ENCODE measurements at places on chromosomes 2 and 18.

GRCh38 chr2:23321751-23322150 is 63.2 kb upstream of the KLHL29 start:
- no peak for DNase-seq

GRCh38 chr18:37711766-37712505 is 146.3 kb upstream of the CELF4 start:
- DNase-seq, result no peak

DNA sequence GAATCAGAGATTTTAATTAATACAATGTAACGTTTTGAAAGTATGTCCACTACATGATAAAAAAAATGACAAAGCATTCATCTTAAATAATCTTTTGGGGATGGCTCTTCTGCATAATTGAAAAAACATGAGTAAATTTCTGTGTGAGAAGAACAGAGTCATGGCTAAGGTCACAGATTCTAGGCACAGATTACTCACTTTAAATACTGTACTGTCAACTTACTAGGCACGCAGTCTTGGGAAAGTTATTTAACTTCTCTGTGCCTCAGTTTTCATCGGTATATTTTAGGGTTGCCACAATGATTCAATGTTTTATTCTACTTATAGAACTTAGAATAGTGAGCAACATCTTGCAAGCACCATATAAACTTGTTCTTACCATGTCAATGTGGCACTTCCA is 49.2 kb downstream of the TMEFF2 start:
- DNase-seq, result no peak

- DNase-seq, result no peak
These were observed 582 bp downstream of the RIOK3 start for GRCh38 chr18:23453680-23454058.

GRCh38 chr2:228699400-228699799 is 517.9 kb upstream of the SPHKAP start:
- no peak for DNase-seq

DNA sequence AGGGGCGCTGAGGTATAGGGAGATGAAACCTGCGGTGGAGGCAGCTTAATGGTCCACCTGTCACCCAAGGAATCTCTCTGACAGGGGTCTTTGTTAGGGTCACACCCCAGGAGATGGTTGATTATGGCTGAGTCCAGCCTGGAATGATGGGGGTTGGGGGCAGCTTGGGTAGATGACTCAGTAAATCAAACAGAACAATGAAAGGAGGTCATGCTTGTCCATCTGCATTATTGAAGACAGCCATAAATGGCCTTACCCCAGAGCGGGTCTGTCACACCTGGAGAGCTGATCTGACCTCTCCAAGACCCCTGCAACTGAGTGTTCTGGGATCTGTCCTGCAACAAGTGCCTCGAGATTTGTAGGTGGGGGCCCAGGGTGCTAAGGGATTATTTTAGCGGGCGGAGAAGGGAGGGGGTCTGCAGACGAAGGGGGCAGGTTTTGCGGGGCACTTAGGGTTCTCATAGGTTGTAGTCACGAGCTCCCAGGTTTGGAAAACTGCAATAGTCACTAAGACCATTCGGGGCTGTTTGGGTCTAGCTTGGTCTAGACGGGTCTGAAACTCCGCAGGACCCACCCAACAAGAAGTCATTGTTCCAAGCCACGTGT is 771 bp upstream of the IGFBP2 start:
- DNase-seq, result no peak

DNA sequence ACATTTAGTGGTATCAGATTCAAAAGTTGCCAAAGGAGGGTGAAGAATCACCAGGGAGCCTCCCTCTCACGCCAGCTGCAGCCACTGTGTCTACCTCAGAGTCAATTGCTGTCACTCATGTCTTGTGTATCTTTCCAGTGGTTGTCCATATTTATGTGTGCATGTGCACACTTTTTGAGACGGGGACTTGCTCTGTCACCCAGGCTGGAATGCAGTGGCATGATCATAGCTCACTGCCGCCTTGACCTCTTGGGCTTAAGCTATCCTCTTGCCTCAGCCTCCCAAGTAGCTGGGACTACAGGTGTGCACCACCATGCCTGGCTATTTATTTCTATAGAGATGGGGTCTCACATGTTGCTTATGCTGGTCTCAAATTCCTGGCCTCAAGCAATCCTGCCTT is 4.0 kb downstream of the MOCOS start:
- DNase-seq, result no peak

DNA sequence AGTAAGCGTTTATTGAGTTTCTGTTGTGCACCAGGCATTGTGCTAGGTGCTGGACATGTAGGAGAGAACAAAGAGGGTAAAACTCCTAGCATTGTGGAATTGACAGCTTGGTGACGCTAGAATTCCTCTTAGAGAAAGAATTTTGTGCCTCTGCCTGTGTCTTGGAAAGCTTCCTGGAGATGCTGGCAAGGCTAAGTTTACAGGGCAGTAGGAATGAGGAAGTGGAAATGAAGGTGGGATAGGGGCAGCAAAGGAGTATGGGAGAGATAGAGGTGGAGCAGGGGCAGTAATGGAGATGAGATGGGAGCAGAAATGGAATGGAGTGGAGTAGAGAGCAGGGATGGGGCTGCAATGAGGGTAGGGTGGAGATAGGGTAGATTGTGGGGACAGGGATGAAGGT is 29.8 kb downstream of the GPR39 start:
- no peak for DNase-seq

DNA sequence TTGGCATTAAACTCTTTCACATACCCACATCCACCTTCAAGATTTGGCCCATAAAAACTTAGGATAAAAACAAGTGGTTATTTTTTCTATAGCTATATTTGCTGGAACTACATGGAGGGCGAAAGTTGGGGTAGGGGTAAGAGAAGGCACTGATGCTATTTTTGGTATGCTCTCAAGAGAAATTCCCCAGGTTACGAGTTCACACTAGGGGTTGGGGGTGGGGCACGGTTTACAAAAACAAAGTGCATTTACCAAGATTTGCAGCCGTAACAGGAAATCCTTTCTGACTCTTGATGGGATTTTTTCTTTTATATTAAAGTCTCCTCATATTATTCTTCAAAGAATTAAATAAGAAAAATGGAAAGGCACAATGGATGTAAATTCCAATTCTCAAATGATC is 6.8 kb downstream of the SERPINE2 start:
- DNase-seq, result no peak

GRCh38 chr2:128628206-128628605 is 309.5 kb upstream of the HS6ST1 start:
- peak; percentile 44 for DNase-seq

- no peak for DNase-seq
These were observed 15.9 kb downstream of the KLHL41 start for GRCh38 chr2:169525434-169525833.

DNA sequence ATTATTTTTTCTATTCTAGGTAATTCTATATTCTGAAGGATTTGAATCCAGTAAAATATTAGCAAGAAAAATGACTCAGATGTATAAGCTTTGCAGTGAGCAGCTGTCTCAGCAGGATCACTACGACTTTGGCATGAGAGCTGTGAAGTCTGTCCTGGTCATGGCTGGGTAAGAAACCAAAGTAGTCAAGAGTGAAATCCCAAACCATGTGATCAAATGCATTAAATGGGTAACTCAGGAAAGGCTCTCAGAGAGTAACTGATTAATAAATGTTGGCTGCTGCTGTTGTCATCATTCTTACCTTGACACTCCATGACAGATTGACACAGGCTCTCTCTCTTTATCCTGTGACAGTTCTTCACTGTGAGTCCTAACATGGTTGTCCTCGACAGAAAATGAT is 124.1 kb downstream of the DNAH6 start:
- DNase-seq, result no peak

DNA sequence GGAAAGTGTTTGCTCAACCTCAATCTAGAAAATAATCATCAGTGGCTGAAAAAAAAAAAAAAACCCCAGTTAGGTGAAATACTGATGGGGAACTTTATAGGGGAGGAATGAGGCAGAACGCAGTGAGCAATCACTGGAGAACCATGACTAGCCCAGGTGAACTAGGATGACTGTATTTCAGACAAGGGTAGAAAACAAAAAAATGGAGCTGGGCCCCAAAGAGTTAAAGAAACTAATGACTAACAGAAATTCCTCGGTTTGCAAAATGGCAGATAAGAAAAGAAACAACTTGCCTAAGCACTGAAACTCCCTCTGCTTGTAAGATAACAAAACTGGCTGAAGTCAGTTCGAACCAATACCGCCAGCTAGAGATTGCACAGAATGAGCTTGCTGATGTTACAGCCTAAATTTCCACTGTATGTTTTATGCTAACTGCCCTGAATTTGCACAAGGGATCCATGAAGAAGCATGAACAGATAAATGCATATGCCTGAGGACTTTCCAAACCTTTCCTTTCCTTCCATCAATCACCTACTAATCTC is 245.9 kb downstream of the METTL4 start:
- no peak for DNase-seq

GRCh38 chr2:240368781-240369331 is 66.6 kb upstream of the GPC1 start:
- DNase-seq, result no peak

DNA sequence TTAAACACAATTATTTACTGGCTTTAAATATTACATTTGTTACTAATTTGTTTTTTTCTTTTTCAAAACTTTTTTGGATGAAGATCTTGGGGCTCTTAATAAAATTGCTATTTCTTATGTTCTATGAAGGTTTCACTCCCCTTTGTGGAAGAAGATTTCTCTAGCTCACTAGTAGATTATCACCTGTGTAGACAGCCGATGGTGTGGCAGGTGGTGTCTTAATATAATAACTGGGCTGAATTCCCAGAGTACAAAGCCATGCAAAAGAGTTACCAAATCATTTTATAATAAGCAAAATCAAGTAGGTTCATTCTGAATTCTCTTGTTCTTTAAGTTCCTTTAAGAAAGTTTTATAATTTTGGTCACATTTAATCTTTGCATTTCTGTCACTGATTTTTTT is 233.7 kb downstream of the CCDC102B start:
- DNase-seq, result no peak

GRCh38 chr2:152385650-152386049 is 50.7 kb downstream of the FMNL2 start:
- no peak for DNase-seq

DNA sequence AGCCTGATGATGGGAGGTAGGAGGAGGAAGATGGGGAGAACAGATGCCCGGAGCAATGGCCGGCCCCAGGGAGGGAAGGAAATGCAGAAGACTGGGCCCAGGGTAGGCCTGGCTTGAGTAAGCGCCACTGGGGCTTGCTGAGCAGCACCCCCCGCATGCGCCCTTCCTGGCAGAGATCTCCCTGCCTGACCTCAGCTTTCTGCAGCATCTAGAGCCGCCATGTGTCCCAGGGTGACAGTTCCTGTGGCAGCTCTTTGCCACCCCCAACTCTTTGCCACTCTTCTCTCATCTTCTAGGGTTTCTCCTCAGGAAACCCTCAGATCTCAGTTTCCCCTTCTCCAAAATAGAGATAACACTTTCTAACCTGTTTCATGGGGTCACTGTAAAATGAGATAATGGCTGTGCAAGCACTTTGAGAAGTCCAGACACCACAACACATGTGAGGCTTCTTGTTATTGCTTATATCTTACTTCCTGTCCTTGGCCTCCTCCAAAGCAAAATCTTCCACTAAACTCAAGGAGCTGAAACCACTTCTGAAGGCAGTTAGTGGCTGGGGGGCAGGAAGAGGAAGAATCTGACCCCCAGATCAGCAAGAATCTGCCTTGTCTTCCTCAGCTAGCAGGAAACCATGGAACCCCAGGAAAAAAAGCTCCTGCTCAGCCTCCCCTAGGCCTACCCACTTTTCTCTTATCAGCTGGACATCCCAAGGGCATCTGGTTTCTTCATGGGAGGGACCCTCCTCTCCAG is 64.9 kb downstream of the EPAS1 start:
- no peak for DNase-seq

Data from tibial artery (tissue), 4 donors.